ENCODE measurements at places on chromosomes 4 and X.

DNA sequence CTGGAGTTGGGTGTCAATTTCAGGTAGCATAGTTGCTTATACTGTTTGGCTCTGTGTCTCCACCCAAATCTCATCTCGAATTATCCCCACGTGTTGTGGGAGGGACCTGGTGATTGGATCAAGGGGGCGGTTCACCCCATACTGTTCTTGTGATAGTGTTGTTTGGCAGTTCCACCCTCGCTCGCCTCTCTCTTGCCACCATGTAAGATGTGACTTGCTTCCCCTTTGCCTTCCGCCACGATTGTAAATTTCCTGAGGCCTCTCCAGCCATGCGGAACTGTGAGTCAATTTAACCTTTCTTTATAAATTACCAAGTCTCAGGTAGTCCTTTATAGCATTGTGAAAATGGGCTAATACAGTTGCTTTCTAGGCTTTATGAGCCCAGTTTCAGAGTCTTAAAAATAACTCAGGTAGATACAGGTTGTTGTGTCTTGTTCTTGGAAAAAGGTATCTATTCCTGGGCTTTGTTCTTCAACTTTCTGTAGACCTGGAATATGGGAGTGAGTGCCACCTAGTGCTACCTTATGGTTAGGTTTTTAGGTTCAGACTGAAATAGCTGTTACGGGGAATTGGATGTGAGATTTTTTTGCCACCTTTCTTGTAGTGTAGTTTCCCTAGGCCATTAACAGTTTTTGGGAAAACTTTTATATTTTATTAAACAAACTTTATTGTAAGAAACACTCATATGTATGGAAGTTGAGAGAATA lies 15.6 kb downstream of the PGK1 start:
- no peak for DNase-seq

GRCh38 chr4:168511780-168512489 lies 15.1 kb downstream of the PALLD start:
- DNase-seq = no peak

GRCh38 chr4:150318527-150318926 lies 240.3 kb downstream of the DCLK2 start:
- DNase-seq = no peak

GRCh38 chr4:55369968-55370367 lies 23.9 kb downstream of the SRD5A3 start:
- DNase-seq = no peak

GRCh38 chrX:54695231-54695630 lies 102.8 kb downstream of the ITIH6 start:
- no peak for DNase-seq

GRCh38 chrX:142233400-142233799 lies 28.3 kb upstream of the MAGEC2 start:
- DNase-seq = no peak

GRCh38 chr4:38128478-38129459 lies 168.6 kb downstream of the PTTG2 start:
- no peak for DNase-seq
